ENCODE measurements at places on chromosomes 5 and 9.

- no peak for DNase-seq
These were observed 193.9 kb downstream of the ICE1 start for GRCh38 chr5:5616247-5616895.

- DNase-seq: peak; percentile 10
These were observed 25.0 kb upstream of the SPTLC1 start for GRCh38 chr9:92140074-92140753.

GRCh38 chr5:26864061-26864460 is 174.3 kb downstream of the CDH9 start:
- no peak for DNase-seq

- no peak for DNase-seq
These were observed 55.9 kb downstream of the AHRR start for GRCh38 chr5:377326-377981.
